ENCODE measurements at places on chromosomes 6 and 20.

GRCh38 chr20:8372824-8373380 lies 240.8 kb downstream of the PLCB1 start:
- no peak for DNase-seq

GRCh38 chr6:105907991-105908390 lies 178.1 kb upstream of the PRDM1 start:
- no peak for DNase-seq

DNA sequence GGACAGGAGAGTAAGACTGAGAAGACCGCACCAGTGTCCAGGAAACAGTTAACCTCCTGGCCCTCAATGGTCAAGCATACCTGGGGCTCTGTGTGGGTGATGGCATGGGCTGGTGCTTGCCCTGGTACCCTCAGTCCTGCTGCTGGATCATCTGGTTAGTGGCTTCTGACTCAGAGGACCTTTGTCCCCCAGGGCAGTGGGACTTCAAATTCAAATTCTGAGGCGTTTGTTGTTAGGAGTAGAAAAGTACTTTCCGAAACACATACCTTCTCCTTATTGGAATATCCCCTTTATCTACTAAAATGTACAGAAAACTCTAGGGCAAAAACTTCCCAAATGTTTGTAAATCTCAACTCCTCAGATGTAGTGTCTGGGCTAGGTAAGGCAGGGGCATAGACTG lies 4.1 kb upstream of the SFT2D1 start:
- DNase-seq = no peak

- DNase-seq = no peak
These were observed 43.5 kb upstream of the PCMTD2 start for GRCh38 chr20:64211874-64212658.

DNA sequence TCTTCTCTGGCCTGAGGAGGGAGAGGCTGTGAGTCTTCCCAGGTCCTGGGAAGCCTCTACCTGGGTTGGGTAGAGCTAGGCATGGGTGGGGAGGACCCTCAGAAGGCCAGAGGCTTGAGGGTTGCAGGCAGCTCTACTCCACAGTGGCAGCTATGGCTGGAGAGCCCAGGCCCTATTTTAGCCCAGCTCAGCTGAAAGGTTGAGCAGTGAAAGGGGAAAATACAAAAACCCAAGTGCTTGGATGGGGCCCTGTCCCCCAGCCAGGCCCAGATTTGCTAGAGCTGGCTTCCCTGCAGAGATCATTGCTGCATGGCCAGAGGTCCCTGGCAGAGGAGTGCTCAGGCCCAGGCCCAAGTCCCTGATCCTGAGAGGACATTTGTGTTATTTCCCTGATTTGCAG lies 45.7 kb downstream of the SUN5 start:
- no peak for DNase-seq

GRCh38 chr6:2029130-2029794 lies 216.1 kb downstream of the GMDS start:
- DNase-seq = no peak

GRCh38 chr6:109455437-109456110 lies at the start of gene MICAL1:
TSS of gene MICAL1 (minus strand) at chr6:109455772. CDS start at chr6:109454196, 1,576 bp downstream.
- DNase-seq = peak; percentile 35

- DNase-seq = no peak
These were observed 16.1 kb downstream of the EPB41L1 start for GRCh38 chr20:36170542-36171215.

GRCh38 chr20:60024245-60024644 lies 66.0 kb downstream of the CDH26 start:
- DNase-seq = no peak

GRCh38 chr6:15430931-15431405 lies 185.1 kb downstream of the JARID2 start:
- DNase-seq = no peak

DNA sequence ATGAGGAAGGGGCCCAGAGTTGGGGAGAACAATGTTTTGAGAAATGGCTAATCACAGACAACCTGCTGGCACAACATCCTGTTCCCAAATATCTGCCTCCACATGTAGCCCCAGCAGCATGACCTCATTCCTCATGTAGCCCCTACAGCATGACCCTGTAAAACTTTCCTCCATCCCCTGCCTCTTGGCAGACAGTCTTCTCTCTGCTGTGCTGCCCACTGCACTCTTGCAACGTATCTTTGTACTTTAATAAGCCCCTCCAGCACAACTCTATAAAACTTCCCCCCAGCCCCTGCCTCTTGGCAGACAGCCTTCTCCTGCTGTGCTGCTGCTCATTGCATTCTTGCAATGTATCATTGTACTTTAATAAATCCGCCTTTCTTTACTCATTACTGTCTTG lies 278.8 kb downstream of the HDGFL1 start:
- no peak for DNase-seq

DNA sequence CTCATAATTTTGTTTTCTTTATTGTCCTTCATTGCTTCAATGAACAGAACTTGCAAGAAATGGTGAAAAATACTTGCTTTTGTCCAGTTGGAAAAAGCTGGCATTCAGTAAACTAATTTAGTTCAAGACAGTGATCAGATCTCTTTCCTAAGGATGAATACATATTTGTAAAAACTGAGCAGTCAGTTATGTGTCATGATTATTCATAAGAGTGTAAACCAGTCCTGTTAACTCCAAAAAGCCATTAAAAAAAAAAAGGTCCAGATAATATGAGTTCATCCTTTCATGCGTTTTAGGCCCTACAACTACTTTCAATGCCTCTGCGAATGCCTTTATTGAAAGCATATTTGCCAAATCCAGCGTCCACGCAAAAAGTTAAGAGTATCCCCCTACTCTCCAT lies 609 bp downstream of the PGM3 start:
- DNase-seq = no peak

DNA sequence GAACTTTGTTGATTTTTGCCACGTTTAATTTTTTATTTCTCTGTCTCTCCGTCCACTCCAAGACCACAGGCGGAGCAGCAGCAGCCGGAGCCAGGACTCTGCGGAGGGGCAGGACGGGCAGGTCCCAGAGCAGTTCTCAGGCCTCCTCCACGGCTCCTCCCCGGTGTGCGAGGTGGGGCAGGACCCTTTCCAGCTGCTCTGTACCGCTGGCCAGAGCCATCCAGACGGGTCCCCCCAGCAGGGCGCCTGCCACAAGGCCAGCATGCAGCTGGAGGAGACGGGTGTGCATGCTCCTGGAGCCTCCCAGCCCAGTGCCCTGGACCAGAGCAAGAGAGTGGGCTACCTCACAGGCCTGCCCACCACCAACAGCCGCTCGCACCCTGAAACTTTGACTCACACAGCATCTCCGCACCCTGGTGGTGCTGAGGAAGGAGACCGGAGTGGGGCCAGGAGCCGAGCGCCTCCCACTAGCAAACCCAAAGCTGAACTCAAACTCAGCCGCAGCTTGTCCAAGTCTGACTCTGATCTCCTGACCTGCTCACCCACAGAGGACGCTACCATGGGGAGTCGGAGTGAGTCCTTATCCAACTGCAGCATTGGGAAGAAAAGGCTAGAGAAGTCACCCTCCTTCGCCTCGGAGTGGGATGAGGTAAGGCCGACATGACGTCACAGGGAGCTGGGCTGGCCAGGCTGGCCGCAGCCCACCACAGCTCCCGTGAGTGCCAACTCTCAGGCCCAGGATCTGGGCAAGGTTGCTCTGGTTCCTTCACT lies 123.5 kb downstream of the TCP11 start:
- no peak for DNase-seq

GRCh38 chr20:62887860-62888239 lies 26.2 kb upstream of the TCFL5 start:
- DNase-seq = no peak

DNA sequence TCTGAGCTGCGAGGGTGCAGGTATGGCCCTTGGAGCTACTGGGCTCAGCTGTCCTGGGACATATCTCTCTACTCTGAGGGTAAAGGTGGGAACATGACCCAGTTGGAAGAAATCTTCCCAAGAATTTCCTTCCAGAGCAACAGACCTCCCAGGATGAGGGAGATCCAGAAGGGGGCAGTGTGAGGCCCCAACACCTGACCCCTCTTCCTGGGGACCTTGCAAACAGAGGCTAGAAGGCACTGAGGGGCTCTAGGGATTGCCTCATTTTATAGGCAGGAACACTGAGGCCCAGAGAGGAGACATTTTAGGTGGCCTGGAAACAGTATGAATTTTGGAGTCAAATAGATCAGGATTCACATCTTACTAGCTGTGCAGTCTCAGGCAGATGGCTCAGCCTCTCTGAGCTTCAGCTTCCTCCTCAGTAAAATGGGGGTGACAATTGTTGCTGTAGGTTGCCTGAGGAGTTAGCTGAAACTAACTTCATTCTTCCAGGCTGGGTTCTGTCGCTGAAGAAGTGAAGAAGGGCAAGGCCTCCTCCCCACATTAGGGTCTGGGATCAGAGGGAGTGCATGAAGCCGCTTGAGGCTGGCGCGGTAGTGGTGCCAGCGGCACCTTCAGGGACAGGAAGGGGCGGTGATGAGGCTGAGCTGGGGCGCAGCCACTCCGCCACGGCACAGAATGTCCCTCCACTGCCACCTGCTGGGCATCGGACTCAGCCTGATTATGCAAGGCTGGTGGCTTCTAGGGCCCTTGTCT lies 11.4 kb downstream of the KCNK17 start:
- peak; percentile 78 for DNase-seq

DNA sequence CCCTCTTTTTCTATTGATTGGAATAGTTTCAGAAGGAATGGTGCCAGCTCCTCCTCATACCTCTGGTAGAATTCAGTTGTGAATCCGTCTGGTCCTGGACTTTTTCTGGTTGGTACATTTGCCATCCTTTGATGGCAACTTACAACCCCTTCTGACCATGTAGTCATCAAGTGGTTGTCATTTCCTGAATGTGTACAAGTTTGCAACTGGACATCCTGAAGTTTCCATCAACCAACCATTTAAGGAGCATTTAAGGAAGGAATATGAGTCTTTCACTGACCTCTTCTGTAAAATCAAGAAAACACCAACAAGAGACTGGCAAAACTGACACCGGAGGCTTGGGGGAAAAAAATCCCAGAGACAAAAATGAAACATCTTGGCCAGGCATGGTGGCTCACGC lies 97.4 kb downstream of the RIN2 start:
- DNase-seq = no peak

DNA sequence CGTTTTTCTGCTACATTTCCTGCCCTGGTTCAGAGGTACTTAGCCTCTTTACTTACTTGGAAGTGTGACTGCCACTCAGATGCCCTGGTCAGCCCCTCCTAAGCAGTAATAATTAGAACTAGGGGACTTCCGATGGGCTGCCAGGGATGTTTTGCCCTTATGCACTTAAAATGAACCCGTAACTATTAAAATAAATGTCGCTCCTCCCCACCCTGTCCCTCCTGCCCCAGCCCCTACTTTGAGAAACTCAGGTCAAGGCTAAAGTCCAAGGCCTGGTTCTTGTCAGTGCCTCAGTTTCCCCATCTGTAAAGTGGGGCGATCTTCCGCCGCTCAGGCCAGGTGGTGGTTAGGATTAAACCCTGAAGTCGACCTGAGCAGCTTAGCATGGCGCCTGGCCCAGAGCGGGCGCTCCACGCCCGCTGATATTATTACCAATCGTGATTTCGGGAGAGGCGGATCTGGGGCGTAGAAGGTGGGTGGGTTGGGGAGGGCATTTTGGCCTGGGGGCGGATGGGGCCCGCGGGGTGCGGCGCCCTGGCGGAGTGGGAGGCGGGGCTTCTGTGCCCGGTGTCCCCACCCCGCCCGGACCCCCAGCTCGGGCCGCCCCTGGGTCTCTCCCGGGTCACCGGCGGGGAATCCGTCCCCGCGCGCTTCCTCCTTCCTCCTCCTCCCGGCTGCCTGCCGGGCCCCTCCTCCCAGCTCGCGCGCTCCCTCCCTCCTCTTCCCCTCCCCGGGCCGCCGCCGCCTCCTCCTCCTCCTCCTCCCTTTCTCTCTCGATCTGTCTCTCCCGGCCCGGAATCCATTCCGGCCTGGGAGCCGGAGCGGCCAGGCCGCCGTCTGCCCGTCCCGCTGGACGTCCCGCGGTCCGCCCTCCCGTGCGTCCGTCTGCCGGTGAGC lies at the start of gene SRC:
TSS of gene SRC (plus strand) at position 802 of the 897 bp plus-strand sequence. CDS start 38,014 bp downstream, outside the sequence.
- DNase-seq = no peak

DNA sequence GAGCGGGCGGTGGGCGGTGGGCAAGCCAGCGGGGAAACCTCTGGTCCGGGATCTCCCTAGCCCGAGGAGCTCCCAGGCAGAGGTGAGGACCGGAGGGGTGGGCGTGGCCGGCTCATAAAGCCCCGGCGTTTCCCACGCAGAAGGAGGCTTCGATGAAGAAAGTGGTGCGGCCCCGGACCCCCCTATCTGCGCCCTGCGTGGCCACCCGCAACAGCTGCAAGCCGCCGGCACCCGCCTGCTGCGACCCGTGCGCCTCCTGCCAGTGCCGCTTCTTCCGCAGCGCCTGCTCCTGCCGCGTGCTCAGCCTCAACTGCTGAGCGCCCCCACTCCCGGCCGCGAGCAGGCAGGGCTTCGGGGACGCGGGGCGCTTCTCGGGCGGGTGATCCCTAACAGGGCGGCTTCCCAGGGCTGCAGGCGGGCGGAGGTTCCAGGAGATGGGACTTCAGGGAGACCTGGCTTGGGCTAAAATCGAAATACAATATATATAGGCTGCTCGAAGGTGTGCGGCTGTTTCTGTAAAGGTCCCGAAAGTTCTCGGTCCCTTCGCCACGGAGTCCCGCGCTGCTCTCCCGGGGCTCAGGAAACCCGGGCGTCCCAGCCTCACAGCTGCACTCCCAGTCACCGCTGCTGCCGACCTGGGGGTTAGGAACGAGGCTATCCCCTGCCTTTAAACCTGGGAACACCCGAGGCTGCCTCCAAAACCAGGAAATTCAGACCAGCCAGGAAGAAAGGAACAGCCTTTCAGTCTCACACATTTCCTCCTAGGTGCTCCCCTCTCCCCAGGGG lies 27.8 kb downstream of the ASIP start:
- no peak for DNase-seq

- DNase-seq = no peak
These were observed 109.3 kb upstream of the MTHFD1L start for GRCh38 chr6:150756173-150756572.

GRCh38 chr20:1370548-1371110 lies 22.2 kb downstream of the FKBP1A start:
- no peak for DNase-seq

GRCh38 chr6:127302728-127303660 lies 36.3 kb downstream of the RNF146 start:
- peak; percentile 21 for DNase-seq

- DNase-seq = no peak
These were observed 41.1 kb downstream of the FOXP4 start for GRCh38 chr6:41587131-41587879.

- no peak for DNase-seq
These were observed 73.2 kb downstream of the NPEPL1 start for GRCh38 chr20:58765780-58766179.

- DNase-seq = no peak
These were observed 39.6 kb downstream of the DUSP22 start for GRCh38 chr6:331622-332521.

DNA sequence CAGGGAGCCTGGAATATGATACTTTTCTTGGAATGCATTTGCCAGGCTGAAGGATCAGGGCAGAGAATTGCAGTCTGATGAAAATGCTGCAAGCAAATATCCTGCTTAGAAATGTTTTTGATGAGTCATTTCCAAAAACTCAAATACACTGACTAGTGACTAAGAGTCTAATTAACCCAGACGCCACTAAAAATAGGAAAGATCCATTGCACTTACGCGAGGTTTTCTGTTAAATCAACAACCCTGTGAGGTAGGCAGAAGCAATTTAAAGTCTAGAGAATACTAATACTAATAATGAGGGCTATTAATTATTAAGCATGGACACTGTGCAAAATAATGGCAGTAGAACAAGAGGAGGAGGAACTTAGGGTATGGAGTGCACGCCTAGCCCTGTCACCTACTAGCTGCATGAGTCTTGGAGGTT lies 130.1 kb upstream of the DOK5 start:
- no peak for DNase-seq
